PC-9 (cell line): ENCODE measurements at places on chromosomes 6 and 20.

GRCh38 chr6:165515963-165516624 is 146.9 kb downstream of the PDE10A start:
- DNase-seq: peak; percentile 42

DNA sequence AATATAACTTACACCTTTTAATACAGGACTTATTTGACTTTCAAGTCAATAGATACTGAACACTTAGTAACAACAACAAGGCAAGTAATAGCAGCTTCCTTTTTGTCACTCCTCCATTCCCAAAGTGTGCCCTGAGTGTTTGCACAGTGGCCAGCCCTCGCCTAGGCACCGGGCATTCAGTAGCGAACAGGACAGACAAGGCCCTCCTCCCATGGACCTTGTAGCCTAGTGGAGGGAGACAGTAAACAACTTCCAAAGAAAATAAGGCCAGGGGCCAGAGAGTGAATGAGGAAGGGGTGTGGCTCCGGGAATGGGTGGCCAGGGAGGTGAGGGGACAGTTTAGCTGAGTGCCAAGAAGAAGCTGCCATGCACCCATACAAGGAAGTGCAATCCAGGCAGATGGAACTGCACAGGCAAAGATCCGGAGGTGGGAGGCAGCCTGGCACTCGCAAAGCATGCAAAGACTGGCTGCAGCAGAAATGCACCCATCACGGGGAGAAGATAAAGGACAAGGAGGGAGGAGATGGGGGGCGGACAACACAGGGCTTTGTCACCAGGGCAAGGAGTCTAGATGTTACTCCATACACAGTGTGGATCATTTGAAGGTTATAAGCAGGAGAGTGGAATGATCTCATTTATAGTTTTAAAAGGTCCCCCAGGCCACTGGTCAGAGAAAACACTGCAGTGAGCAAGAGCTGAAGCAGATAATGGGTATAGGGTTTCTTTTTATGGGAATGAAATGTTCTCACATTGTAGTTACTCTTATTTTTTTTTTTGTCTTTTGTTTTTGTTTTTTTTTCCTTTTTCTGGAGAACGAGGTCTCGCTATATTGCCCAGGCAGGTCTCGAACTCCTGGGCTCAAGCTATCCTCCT is 32.2 kb downstream of the ATP9A start:
- no peak for DNase-seq

DNA sequence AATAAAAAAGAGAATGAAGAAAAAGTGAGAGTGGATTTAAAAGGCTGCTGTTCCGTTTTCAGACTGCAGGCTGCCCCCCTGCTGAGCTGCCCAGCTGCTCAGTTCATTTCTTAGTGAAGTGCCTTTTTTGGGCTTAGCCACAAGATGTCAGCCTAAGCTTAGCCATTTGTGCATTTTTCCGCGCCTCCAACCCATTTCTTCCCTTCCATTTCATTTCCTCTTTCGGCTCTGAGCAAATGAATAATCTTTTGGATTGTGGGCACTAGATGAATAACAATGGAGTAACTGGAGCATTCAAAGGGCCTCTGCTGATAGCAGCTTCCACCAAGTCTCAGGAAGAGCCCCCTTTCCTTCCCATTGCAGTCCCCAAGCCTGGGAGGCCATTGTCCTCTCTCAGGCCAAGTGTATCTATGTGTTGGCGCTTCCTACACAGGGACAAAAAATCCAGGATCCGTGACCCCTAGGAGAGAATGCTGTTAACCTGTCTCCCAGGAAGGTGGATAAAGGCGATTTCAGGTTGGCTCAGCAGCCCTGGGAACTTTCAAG is 83.5 kb upstream of the SPTLC3 start:
- DNase-seq: peak; percentile 69

GRCh38 chr6:79373880-79374279 is 139.4 kb upstream of the HMGN3 start:
- no peak for DNase-seq

DNA sequence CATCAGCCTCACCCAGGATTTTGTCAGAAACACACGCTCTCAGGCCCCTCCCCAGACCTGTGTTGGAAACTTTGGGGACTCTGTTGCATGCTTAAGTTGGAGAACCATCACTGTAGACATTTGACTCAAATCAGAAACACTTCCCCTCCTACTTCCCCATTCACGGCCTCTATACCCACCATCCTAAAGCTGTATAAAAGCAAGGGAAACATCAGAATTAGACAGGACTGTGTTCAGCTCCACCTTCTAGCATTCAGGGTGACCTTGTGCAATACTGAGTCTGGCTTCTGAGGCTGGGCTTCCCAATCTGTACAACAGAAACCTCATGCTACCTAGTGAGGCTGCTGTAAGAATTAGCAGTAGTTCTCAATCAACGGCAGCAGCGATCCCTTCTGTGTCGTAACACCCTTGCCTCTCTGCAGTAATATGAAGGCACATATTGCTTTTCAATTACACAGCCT is 252.3 kb downstream of the LY86 start:
- no peak for DNase-seq

DNA sequence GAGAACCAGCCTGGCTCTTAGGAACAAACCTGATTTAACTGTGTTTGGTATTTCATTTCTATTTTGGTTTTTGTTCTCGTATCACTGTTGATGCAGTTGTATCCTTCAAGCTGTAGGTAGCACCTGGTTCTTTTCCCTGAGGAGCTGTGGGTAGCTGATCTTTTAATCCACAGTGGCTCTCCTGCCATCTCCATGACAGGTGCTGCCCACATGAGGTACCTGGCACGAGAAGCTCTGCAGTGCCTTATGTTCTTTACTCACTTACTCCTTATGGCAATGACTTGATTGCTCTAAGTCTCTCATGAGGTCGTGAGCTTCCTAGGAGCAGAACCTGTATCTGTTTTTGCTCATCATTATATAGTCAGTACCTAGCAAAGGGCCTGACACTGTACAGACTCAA is 74.3 kb upstream of the EMILIN3 start:
- DNase-seq: no peak

DNA sequence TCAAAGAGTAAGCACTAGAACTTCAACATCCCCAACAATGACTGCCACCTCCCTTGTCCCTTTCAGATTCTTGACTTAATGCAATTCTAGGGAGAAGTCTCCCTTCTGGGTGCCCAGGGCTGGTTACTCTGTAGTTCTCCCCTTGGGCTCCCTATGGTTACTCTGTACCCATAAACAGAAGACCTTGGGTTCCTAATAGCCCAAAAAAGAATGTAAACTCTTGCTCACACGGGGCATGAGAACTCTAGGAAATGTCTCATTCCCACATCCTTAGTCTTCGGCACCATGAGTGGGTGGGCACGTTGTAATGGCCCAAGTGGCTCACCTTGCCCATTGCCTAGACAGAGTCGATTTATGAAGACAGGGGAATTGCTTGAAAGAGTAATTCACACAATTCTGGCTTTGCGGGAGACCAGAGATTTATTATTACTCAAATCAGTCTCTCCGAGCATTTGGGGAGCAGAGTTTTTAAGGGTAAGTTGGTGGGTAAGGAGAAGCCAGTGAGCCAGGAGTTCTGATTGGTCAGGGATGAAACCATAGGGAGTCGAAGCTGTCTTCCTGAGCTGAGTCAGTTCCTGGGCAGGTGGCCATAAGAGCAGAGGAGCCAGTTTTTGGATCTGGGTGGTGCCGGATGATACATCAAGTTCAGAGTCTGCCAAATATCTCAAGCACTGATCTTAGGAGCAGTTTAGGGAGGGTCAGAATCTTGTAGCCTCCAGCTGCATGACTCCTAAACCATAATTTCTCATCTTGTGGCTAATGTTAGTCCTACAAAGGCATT is 61.2 kb upstream of the SIRPG start:
- DNase-seq: peak; percentile 97
